ENCODE measurements at places on chromosomes 12 and 14.

DNA sequence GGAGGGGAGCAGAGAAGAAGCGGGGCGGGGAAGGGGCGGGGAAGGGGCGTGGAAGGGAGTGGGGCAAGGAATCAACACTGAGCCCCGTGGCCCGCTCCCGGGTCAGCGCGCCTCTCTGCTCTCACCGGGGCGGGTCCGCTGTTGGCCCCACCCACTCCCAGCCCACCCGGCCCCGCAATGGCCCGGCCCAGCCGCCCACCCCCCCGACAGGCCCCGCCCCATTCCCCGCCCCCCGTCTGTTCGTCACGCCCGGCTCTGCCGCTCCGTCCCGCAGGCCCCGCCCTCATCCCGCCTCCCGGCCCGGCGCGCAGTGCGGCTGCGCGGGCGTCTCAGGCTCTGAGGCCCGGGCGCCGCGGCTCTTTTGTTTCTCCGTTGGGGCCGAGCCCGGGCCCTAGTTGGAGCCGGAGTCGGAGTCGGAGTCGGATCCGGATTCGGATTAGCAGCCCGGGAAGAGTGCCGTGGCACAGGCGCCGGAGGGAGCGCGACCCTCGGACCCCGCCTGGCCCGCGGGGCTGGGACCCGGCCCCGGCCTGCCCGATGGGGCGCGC is at the start of gene ULK1:
Gene ULK1 (plus strand): TSS at position 310 of the 548 bp plus-strand sequence. CDS start 380 bp downstream, outside the sequence.
- DNase-seq = peak; percentile 87

- DNase-seq = peak; percentile 76
These were observed 55.0 kb downstream of the PHETA1 start for GRCh38 chr12:111313833-111314259.

DNA sequence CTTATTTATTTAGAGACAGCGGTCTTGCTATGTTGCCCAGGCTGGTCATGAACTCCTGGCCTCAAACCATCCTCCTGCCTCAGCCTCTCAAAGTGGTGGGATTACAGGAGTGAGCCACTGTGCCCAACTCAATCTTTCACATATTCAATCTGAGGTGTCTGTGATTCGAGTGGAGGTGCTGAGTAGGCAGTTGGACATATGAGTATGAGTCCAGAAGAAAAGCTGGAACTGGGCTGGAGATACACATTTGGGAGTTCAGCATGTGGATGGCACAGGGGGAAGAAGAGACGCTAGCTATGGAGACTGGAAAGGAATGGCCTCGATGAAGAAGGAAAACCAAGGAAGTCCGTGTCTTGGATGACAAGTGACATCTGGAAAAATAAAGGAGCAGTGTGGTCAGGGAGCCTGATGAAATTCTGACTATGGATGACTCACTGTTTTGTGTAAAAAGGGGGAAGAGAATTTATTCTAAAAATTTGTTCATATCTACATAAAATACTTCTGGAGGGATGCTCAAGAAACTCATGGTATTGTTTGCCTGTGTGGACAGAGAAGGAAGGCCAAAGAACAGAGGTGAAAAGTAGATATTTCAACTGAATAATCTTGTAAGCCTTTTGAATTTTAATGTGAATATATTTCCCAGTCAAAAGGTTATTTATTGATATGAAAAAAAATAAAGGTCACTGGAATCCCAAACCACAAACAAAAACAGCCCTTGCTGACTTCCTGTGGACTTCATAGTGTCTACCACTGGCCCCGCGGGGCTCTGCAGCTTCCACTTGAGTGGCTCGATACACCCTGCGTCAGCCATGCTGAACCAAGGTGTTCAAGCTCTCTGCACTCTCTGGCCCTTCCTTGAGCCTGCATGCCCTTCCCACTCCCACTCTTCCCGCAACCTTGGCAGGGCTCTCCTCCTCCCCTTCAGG is 8.9 kb upstream of the LTA4H start:
- DNase-seq = no peak

DNA sequence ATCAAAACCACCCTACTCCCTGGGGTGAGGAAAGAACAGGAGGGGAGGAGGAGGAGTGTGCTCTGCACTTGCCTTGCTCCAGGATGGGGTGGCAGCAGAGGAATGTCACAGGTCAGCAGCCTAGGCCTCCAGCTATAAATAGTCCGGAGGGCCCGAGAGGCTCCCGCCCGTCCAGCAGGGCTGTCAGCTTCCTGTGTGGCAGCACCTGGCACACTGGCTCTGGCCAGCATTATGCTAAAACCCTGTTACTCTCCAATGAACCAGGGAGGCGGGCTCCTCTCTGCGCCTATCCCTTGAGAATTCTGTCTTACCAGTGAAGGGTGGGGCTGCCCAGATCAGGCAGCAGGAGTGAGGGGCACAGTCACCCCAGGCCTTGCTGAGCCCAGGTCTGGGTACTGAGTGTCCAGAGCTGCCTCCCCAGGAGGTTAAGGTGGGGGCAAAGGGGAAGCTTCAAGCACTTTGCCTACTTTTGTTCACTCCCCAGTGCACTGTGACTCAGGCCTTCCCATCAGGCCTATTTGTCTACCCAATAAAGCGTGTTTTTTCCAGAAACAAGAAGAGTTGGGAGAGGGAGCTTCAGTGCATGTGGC is 1.2 kb upstream of the COX14 start:
- DNase-seq = no peak

GRCh38 chr12:91023326-91024004 is 18.7 kb upstream of the EPYC start:
- no peak for DNase-seq

- DNase-seq = peak; percentile 75
These were observed 17.8 kb upstream of the CD9 start for GRCh38 chr12:6182279-6182898.

- DNase-seq = peak; percentile 27
These were observed 91.2 kb downstream of the CEP128 start for GRCh38 chr14:80850197-80850814.

DNA sequence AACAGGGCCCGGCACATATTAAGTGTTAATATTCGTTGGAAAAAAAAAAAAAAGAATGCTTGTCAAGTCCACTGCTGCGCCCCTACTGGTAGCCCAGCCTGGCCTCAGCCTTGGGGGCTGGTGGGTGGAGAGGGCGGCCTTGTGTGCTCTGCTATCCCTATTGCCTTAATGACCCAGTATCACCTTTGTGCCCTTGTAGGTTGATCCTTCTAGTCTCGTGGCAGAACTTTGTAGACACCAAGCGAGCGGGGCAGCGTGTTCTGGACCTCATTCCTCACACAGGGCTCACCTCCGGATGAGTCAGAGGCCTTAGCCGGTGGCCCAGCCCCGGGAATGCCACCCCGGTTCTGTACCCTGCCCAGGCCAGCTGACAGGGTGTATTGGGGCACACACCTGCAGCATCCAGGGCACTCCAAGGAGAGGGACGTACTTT is 1.8 kb upstream of the RCOR1 start:
- no peak for DNase-seq

DNA sequence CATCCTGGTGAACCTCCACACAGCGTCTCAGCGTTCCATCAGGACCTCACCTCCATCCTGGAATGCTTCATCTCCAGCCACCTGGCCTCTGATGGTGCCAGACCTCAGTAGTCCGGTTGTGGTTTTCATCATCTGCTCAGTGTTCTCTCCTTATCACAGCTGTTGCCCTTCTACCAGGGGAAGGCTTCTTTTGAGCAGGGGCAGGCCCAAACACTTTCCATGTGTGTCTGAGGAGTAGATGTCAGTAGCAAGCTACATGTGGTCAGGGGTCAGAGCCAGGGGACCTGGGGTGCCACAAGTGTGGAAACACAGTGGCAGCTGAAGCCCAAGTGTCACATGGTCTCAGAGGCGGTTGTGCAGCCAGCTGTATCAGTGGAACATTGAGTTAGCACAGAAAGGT is 30.2 kb upstream of the FGD4 start:
- DNase-seq = no peak

DNA sequence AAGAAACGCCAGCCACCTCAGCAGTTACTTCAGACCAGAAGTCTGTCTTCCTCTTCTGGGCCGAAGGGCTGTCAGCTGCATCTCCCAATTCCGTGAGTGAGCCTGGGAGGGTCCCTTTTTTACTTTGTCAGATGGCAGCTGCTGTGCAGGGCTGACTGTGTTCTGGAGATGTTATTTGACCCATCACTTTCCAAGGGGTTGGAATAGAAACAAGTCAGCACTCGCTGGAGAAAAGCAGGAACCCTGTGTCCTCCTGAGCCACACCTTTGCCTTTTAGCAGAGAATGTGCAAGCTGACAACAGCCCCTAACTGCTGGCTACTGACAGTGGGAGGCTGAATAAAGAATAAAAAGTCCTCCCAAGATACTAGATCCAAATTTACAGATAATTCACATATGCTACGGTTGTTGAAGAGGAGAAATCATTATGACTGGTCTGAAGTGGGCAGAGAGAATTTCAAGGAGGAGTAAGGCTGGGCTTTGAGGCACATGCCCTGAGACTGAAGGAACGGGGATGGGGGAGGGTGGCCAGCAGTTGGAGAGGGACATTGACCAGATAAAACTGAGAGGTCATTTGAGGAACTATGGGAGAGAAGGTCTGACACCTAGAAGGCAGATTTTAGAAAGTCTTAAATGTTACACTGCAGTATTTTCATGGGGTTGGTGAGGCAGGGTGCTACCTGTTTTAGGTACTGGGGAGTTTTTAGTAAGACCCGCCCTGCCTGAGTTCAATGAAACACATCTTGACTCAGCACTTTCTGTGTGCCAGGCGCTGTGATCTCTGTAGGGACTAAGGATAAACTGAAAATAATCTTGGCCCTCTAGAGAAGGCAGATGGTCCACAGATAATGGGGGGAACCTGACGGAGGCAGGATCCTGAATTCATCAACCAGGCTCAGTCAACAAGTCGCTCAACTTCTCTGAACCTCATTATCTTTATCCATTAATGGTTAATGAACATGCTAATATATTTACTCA is 27.4 kb downstream of the FAM234B start:
- no peak for DNase-seq

DNA sequence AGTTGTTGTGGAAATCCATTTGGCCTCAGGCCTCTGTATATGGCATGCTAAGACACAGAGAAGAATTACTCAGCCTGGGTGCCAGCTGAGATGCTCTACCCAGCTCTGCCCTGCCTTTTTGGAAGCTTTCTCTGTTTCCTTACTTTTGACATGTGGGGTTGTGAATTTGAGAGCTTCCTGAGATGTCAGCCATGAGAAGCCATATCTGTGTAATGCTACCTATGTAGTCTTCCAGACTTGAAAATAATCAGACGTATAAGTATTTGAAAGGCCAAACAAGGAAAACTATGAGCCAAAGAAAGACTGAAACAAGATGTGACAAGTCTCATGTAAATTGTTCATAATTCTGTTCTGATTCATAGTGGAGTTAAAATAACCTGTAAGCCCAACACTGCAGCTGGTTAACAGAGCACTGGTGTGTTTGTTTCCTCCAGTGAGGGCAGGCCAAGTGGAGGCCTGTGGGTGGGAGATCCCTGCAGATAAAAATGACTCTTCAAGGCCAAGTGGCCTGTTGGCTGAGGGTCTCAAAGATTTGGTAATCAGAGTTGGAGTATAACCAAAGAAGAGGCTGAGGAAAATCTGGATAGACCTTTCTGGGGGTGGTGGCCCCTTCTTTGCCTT is 94.0 kb downstream of the TMX1 start:
- no peak for DNase-seq

DNA sequence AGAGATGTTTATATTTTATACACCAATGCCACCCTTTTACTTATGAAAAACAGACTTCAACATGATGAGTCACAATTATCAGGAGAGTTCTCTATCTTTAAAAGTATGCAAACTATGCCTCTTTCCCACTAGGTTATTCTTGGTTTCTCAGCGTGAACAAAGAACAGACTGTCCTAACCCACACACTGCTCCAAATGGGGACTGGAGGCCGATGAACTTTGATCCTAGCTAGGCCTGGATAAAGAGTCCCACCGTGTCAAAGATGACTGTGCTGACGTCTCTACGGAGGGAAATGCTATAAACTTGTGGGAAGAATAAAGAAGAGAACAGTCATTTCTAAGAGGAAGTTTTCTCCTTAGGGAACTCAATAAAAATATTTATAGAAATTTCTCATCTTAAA is 160.1 kb downstream of the EPS8 start:
- no peak for DNase-seq

- no peak for DNase-seq
These were observed 12.3 kb downstream of the GDF11 start for GRCh38 chr12:55755246-55755645.

- no peak for DNase-seq
These were observed 4.1 kb downstream of the SERPINA1 start for GRCh38 chr14:94384342-94384741.

DNA sequence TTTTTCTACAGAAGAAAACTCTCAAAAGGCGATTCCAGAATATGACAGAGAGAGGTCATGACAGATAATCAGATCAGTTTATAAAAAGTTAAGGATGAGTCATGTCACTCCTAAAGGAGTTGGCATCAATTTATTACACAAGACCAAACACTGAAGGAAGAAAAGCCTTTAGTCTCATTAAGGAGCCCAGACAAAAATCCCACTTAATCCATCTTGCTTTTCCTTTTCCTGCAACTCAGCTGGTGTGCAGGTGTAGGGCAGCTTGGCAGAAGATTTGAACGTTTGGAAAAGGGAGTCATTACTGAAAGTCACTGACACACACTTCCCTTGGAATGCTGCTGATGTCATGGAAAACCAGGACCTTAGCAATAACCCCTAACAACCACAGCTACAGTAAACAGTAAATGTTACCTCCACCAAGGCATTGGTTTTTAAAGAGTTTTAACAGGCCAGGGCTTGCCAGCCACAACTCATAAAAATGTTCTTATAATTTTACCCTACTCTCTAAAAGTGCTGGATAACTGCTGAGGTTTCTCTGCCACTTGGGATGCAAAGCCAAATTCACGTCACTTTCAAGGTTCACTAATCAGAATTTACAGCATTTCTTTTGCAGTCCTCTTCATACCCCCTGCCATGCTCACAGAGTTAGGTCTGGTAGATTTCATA is 320.6 kb downstream of the RAD51B start:
- DNase-seq = peak; percentile 7

GRCh38 chr12:12194206-12194605 is 72.6 kb downstream of the LRP6 start:
- no peak for DNase-seq

- DNase-seq = no peak
These were observed 52.3 kb downstream of the GNS start for GRCh38 chr12:64706857-64707256.

- no peak for DNase-seq
These were observed 2.3 kb downstream of the MTA1 start for GRCh38 chr14:105421723-105422615.

DNA sequence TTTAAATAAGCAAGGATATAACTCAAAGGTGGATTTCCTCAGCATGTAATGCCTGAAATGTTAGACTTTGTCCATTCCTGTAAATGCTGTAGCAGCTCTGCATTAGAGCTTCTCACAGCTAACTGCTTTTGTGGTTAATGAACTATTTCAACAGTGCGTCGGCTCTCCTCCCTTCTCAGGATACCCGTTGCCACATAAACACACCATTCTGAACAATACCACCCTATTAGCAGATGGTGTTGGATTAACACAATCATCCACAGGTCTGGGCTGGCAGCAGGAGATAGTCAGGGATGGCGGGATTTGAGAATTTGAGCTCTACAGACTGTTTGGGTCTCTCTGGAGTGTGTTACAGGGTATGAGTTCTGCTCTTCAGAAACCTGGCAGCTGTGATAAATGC is 33.5 kb upstream of the C12orf42 start:
- DNase-seq = peak; percentile 14

- DNase-seq = no peak
These were observed 104.5 kb upstream of the MED13L start for GRCh38 chr12:116381744-116382685.

- no peak for DNase-seq
These were observed 320.9 kb downstream of the NRXN3 start for GRCh38 chr14:78491048-78491447.

- DNase-seq = no peak
These were observed 584 bp downstream of the ACVR1B start for GRCh38 chr12:51951843-51952722.
